NCI-H1930 (cell line): ENCODE measurements at places on chromosomes 1 and 21.

GRCh38 chr1:160085686-160086455 lies 4.5 kb downstream of the KCNJ9 start:
- DNase-seq: peak; percentile 76

GRCh38 chr1:197955486-197956394 lies 38.6 kb downstream of the LHX9 start:
- no peak for DNase-seq

DNA sequence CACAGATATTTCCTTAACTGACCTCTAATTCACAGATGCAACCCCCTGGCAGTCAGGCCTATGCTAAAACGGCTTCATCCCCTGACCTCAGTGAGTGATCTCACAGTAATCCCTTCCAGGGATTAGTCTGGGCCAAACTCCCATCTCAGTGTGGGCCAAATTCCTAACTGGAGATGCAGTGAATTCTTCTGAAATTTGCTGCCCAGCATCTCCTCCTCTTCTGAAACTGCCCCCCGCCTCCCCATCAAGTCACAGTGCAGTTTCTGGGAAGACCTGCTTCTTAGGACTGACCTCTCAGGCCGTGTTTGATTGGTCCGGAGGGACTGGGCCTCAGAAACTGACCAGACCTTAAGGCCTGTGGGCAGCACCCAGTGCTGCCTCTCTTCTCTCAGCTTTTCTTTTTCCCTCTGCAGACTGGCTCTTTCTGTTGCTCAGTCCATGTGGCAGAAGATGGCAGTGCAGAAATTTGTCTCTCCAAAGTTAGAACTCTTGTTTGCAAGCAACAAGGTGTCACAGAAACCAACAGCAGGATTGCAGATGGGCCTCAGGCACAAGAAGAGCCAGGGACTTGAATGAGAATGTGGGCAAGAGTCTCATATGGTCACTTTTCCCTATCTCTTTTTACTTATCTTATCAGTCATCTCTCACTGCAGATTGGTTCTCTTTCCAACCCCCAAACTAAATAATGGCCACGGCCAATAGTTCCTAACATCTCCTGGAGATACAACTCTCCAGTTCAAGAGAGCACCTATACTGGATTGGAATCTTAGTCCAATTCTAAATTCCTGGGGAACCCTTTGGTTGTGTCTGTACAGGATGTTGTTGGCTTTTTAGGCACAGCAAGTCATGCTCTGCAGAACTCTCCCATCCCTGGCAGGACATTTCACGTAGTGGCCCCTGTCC lies 95.5 kb upstream of the RALGPS2 start:
- DNase-seq: no peak

- no peak for DNase-seq
Observed at GRCh38 chr1:163230827-163231226, 28.1 kb upstream of the RGS5 start.

- DNase-seq: no peak
Observed at GRCh38 chr1:77888781-77889642, 588 bp downstream of the NEXN start.

DNA sequence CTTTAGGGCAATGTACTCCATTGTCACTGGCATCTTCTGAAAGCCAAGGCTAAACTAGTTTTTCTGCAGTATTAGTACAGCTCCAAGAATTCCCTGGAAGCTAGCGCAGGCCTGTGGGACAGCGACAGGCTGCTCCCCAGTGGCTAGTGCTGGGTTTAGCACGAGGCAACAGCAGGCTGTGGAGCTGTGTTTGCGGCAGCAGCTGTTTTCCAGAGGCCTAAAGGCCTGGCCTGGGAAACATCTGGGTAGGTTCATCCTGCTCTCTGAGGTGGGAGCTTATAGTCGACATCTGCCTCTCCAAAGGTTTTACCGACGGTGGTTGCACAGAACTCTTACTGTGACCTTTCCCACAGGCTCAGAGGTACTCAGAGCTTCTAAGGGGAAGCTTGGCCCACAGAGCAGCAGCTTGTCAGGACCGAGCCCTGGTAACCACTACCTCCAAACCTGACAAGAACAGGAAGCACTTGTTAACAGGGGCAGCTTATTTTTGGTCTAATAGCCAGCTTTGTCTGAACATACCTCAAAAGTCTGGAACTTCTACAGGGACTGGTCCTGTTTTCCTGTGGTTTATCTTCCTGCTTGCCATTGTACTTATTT lies 17.2 kb downstream of the CC2D1B start:
- DNase-seq: no peak

DNA sequence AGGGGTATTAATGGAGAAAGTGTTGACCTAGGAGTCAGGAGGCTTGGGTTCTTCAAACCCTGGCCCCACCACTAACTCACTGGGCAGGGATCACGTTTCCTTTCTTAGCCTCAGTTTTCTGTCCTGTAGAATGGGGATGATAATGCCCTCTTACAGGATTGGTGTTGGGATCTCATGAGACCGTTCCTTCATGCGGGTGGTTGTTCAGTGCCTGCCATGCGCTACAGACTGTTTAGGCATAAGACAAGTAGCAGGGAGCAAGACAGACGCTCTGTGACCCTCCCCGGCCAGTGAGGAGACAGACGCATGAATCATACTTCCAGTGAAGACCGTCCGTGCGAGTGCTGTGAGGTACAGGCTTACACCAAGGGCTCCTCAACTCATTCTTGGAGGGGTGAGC lies 81.7 kb downstream of the MAN1C1 start:
- DNase-seq: no peak

- no peak for DNase-seq
Observed at GRCh38 chr21:43020177-43020576, 45.8 kb downstream of the PKNOX1 start.

- DNase-seq: no peak
Observed at GRCh38 chr1:175129182-175129581, 61.5 kb downstream of the TNN start.

DNA sequence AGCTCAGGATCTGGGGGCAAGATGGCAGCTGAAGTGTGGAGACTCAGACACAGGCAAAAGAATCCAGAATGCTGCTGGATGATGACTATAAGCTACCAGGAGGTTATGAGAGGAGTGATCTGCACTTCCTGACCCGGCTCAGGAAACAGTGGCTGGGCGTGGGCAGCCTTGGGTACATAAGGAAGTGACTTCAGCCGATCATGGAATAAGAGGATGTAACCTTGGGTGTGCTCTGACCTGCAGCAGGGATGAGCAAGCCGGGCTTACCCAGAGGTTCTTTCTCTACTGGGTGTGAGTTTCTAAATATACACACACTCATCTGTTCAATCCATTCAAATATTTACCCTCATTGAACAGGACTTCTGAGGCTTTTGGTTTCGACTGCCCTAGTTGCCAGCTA lies 62.7 kb downstream of the CD34 start:
- DNase-seq: no peak

- no peak for DNase-seq
Observed at GRCh38 chr1:165661703-165662102, 30.7 kb downstream of the MGST3 start.

- DNase-seq: no peak
Observed at GRCh38 chr1:16212251-16212961, at the start of gene ARHGEF19. Gene ARHGEF19, minus strand, starts transcription at chr1:16212652. Its CDS starts 3,598 bp downstream, at chr1:16209054.

DNA sequence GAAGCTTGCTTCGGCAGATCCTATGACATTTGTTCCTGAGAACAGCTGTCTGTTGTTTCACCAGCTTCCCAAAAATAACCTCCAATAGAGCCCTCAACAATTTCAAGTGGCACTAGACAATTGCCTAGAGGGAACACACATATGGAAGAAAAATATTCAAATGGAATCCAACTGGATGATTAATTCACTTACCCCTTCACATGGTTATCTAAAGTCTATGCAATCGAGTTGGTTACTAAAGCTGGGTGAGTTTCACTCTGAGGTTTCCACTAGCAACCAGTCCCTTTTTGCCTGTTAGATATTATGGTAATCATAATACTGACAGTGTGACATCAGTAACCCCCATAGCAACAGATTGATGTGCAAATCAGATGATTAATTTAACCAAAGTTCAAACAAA lies at the start of gene LEMD1:
Gene LEMD1, minus strand, starts transcription at position 259 of the 400 bp plus-strand sequence. CDS start 1,520 bp downstream, outside the sequence.
- DNase-seq: no peak

GRCh38 chr21:41901099-41901498 lies 22.0 kb upstream of the PRDM15 start:
- DNase-seq: no peak

DNA sequence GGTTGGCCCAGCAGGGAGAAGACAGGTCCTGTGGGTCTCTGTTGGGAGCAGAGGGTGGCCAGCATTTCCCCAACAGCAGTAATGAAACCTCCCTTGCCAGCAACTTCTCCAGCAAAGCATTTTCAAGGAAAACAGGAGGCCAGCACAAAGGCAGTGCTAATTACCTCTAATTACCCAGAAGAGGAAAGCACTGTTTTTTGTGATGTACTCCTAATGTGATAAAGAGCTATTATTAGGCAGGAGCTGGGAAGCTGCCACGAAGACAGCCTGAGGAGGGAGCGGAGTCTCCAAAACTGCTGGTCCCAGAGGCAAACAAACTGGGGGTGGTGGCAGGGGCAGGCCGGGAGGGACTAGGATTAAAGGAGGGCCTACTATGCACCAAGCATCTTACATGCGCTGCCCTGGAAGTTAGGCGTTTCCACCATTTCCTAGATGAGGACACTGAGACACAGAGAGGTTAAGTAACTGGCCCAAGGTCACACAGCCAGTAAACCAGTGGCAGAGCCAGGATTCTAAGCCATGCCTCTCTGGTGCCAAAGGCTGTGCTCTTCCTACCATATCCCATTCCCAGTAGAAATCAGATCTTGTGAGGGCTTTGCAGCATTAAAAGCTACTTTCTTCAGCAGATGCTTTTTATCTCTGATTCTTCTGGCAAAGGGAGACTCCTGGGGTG lies 24.5 kb downstream of the HTR6 start:
- no peak for DNase-seq

- DNase-seq: no peak
Observed at GRCh38 chr1:17671314-17671705, 83.8 kb upstream of the ACTL8 start.
